ENCODE measurements at places on chromosomes 7 and 10. TPM values are rescaled to one million over a fixed set of nuclear protein-coding genes. Genes with fewer than 3 reads are reported as not detected.

Gene TRIM50
- 0.07 TPM for polyA plus RNA-seq

Gene ZNF488
- polyA plus RNA-seq: 0.02 TPM

Gene CUTC
- polyA plus RNA-seq: 32.3 TPM

Gene MBLAC1
- 4.6 TPM for polyA plus RNA-seq

Gene CREB5
- polyA plus RNA-seq: 20.4 TPM

Gene SLIT1
- 0.16 TPM for polyA plus RNA-seq

Gene ERVW-1
- 0.07 TPM for polyA plus RNA-seq

Gene SPAM1
- polyA plus RNA-seq: not detected

Gene OR2A42
- polyA plus RNA-seq: 0.20 TPM

Gene GPR15LG
- not detected for polyA plus RNA-seq

Gene ALOX5
- 5.6 TPM for polyA plus RNA-seq

Gene SPDYE11
- not detected for polyA plus RNA-seq

Gene THSD7A
- 0.34 TPM for polyA plus RNA-seq

Gene PLAC9
- polyA plus RNA-seq: 78.6 TPM

Gene HIF1AN
- 9.5 TPM for polyA plus RNA-seq

Gene RAB18
- 41.1 TPM for polyA plus RNA-seq

Gene SPDYE16
- polyA plus RNA-seq: 0.09 TPM

Gene WIPF3
- 2.8 TPM for polyA plus RNA-seq

Gene TMEM26
- polyA plus RNA-seq: 0.14 TPM

Gene POLL
- polyA plus RNA-seq: 15.3 TPM

Gene SLC26A5
- 0.07 TPM for polyA plus RNA-seq

Gene NPTX2
- polyA plus RNA-seq: 3.8 TPM

All from right cardiac atrium (tissue), 5 donors.